ENCODE measurements at places on chromosomes 6 and 20. TPM values are rescaled to one million over a fixed set of nuclear protein-coding genes. Genes with fewer than 3 reads are reported as not detected.
A peak's percentile ranks its signal among the peaks of the same experiment; 100 is the strongest.

DNA sequence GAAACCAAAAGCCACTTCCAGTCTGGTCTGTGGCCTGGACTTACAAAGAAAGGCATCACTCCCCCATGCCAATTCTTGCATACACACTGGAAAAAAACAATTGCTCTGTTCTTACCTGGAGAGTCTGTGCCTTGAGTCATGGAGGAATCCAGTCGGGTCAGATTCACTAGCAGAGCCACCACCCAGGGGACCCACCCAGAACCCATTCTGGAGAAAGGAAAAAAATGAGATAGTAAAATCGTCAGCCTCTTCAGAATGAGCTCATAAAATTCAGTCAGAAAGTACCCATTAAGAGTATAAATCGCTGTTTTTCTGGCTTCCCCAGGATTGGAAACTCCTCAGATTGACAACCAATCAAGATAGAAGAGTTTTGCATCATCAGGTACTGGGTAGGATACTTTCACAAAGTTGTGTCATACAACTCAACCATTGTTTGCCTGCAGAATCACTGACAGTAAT, at the start of gene HLA-DOB:
HLA-DOB (minus strand) TSS at position 257 of the 459 bp plus-strand sequence; CDS start at position 206, 51 bp downstream.
- DNase-seq = peak; percentile 92

DNA sequence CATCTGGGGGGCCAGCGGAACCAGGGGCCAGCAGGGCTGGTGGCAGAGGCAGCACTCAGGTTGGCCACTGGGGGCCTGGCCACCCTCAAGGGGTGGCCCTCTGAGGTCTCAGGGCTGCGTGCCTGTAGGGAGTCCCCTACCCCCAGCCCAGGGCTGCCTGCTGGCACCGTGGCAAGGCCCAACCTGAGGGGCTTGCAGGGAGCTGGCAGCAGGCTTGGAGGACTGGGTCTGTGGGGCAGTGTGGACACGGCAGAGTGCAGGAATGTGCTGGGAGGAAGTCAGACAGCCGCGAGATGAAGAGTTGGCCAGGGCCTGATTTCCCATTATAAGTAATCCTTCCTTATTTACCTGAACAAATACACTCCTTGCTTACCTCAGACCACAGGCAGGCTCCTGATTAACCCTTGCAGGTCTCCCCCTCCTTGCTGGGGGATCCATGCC, at the start of gene SPDEF:
SPDEF (minus strand) TSS at position 299 of the 441 bp plus-strand sequence. CDS start 11,874 bp downstream, outside the sequence.
- DNase-seq = no peak

DNA sequence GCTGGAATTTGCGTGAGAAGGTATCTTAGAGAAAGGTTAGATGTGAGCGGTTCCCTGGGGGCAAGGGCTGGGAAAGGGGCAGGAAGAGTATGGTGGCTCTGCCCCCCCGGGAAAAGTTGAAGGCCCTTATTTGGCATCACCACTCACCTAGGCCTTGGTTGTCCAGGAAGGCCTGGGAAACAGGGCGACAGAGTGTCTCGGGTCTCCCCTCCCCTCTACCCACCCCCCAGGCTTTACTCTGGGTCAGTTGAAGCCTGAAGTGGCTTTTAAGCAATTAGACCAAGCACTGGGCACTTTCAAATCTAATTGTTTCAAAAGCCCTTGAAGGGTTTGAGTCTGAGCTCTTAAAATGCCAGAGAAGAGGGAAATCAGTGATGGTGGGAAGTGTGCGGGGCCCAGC, 30.2 kb upstream of the FOXP4 start:
- no peak for DNase-seq

GRCh38 chr6:121274666-121275295, 59.5 kb downstream of the TBC1D32 start:
- no peak for DNase-seq

DNA sequence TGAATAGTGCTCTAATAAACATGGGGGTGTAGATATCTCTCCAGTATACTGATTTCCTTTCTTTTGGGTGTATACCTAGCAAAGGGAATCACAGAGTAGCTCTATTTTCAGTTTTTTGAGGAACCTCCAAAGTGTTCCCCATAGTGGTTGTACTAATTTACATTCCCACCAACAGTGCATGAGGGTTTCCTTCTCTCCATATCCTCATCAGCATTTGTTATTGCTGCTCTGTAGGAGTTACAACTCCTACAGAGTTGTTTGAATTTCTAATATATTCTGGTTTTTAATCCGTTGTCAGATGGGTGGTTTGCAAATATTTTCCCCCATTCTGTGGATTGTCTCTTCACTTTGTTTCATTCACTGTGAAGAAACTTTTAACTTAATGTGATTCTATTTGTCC, 207.9 kb downstream of the FUT9 start:
- no peak for DNase-seq

DNA sequence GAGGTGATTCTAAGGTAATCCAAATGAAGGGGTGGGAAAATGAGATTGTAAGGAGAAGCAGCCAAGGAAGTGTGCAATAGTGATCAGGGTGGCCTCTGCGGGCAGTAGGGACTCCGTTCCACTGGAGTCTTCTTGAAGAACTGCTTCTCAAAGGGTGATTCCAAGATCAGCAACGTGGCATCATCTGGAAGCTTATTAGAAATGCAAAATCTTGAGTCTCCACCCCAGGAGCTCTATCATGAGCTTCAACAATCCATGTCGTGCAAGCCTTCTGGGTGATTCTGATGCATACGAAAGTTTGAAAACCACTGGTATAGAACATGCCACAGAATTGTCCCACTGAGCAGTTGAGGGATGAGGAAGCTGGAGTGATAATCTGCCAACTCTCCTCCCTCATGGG, 31.4 kb downstream of the SCP2D1 start:
- DNase-seq = no peak

- no peak for DNase-seq
Measured at GRCh38 chr6:130027948-130028347, 9.6 kb downstream of the L3MBTL3 start.

DNA sequence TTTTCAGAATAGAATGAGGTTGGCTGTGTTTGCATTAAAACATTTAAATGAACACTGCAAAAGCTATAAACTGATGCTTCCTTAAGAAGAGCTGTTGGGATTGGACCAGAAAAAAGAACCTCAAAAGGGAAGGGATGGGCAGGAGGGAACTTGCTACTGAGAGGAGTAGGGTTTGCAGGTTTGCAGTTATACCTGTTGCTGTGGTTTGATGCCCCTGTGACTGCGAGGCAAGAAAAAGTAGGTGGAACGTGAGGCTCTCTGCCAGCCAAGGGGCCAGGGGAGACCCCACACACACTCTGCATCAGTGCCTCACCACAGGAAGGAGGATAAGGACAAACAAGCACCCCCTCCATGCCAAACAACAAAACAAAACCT, 197.2 kb downstream of the BCAS1 start:
- DNase-seq = no peak

The MTCH1 gene
- total RNA-seq = 102 TPM

The TREM2 gene
- 142 TPM for total RNA-seq

The DYNLT2 gene
- 0.72 TPM for total RNA-seq

The HLA-DMB gene
- not detected for total RNA-seq

The RAB32 gene
- 56.5 TPM for total RNA-seq

Data from mammary epithelial cell (primary cell).